ENCODE measurements at places on chromosomes 16 and 17. TPM values are rescaled to one million over a fixed set of nuclear protein-coding genes. Genes with fewer than 3 reads are reported as not detected.

DNA sequence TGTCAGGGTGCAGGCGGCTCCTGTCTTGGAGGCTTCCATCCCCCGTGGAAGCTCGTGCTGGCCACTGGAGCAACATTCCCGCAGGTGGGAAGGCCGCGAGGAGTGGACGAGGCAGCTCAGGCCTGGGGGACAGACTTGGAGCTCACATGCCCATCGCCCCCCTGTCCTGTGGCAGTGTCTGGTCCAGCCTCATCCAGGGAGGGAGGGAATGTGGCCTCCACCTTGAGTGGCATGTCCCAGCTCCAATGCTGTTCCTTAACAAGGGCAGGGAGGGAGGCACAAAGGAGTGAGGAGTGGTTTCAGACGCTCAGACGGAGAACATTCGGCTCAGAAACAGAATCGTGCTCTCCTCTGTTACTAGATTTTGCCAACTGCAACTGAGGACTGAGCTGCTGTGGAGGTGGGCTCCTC lies 159.4 kb upstream of the CHMP6 start:
- peaks cover 33% of the 10 kb centered on the region for H3K4me1 ChIP-seq
- peaks cover 14% of the 10 kb centered on the region for H3K36me3 ChIP-seq
- H3K4me3 ChIP-seq, result peak overlapping the region; percentile 68
- H3K27me3 ChIP-seq, result no peaks in the 10 kb centered on the region

CRHR1 gene
- total RNA-seq, result not detected

MKS1 gene
- total RNA-seq, result 23.0 TPM

GRCh38 chr16:70438585-70438968 lies 323 bp downstream of the ST3GAL2 start:
- no peak for DNase-seq
- H3K36me3 ChIP-seq, result peaks cover 7% of the 10 kb centered on the region
- H3K4me3 ChIP-seq, result peak overlapping the region; percentile 95
- H3K27ac ChIP-seq, result peak overlapping the region; percentile 93
- no peaks in the 10 kb centered on the region for H3K27me3 ChIP-seq

SETD1A gene
- 33.4 TPM for total RNA-seq

CACNG4 gene
- not detected for total RNA-seq

BAIAP3 gene
- total RNA-seq, result 27.4 TPM

PRR15L gene
- total RNA-seq, result not detected

DNA sequence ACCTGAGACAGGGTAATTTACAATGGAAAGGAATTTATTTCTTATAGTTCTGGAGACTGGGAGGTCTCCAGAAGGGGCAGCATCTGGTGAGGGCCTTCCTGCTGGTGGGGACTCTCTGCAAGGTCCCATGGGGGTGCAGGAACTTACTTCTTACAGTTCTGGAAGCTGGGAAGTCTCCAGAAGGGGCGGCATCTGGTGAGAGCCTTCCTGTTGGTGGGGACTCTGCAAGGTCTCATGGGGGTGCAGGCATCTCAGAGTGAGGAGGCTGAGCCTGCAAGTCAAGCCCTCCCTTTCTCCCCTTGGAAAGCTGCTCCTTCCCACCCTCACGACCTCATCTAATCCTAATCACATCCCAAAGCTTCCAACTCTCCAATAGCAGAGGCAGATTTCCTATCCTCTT lies 157.4 kb downstream of the FOXL1 start:
- no peak overlapping the region for H3K27ac ChIP-seq
- H3K4me1 ChIP-seq, result peaks cover 4% of the 10 kb centered on the region
- H3K27me3 ChIP-seq, result peaks cover 57% of the 10 kb centered on the region

GRCh38 chr16:10851512-10851911 lies 25.5 kb upstream of the CIITA start:
- no peak overlapping the region for H3K4me3 ChIP-seq
- no peak for DNase-seq
- no peak overlapping the region for H3K27ac ChIP-seq
- peaks cover 10% of the 10 kb centered on the region for H3K4me1 ChIP-seq
- H3K36me3 ChIP-seq, result no peaks in the 10 kb centered on the region

TSPOAP1 gene
- 70.6 TPM for total RNA-seq

DNA sequence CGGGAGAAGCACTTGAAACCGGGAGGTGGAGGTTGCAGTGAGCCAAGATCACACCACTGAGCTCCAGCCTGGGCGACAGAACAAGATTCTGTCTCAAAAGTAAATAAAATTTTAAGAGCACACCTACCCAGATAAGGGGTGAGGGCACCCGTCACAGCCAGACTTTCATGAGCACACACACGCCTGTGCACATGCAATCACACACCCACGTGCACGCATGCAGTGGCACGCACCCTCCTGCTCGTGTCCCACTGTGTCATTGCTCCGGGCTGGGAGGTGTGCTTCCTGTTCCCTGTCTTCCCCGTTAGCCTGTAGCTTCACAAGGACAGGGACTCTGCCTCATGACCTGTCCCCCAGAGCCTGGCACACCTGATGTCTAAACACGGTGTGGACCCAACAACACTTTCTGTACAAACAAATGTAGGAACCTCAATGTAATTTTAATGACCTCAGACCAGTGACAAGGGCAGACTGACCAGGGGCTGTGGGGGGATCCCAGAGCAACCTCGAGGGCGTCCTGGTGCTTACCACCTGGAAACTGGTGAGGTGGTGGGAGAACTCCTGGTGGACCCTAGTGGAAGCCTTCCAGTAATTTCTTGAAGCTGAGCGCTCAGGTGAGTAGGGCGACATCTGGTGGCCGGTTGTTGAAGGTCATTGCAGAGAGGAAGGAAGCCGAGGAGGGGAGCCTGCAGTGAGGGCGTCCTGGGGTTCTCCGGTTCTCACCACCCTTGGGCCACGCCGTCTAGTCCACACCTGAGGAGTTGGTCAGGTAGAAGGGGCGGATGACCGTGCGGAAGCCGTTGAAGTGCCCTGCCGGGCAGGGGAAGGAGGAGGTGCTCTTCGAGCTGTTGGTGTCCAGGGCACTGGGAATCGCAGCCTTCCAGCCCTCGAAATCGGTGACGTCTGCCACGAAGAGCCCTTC lies 8.6 kb downstream of the LGALS3BP start:
- H3K27me3 ChIP-seq, result no peaks in the 10 kb centered on the region
- H3K27ac ChIP-seq, result peak overlapping the region; percentile 50
- H3K4me3 ChIP-seq, result no peak overlapping the region
- peaks cover 5% of the 10 kb centered on the region for H3K4me1 ChIP-seq

TP53TG3 gene
- total RNA-seq, result not detected

CD300H gene
- not detected for total RNA-seq

GRCh38 chr17:66678827-66679226 lies 156.1 kb upstream of the CACNG5 start:
- H3K27me3 ChIP-seq, result no peaks in the 10 kb centered on the region
- no peak for DNase-seq
- H3K36me3 ChIP-seq, result peaks cover 22% of the 10 kb centered on the region

- DNase-seq, result no peak
- H3K27me3 ChIP-seq, result no peaks in the 10 kb centered on the region
- no peak overlapping the region for H3K4me3 ChIP-seq
- H3K36me3 ChIP-seq, result no peaks in the 10 kb centered on the region
- no peaks in the 10 kb centered on the region for H3K4me1 ChIP-seq
- H3K27ac ChIP-seq, result no peak overlapping the region
These were observed 443.4 kb upstream of the SOX9 start for GRCh38 chr17:71677439-71677838.

FBXO31 gene
- total RNA-seq, result 36.6 TPM

ZP2 gene
- not detected for total RNA-seq

ZNF19 gene
- 5.3 TPM for total RNA-seq

WIPF2 gene
- 27.7 TPM for total RNA-seq

- no peaks in the 10 kb centered on the region for H3K4me1 ChIP-seq
- H3K27ac ChIP-seq, result no peak overlapping the region
- H3K36me3 ChIP-seq, result no peaks in the 10 kb centered on the region
- DNase-seq, result no peak
These were observed 27.7 kb upstream of the BCO1 start for GRCh38 chr16:81210807-81211206.

DNA sequence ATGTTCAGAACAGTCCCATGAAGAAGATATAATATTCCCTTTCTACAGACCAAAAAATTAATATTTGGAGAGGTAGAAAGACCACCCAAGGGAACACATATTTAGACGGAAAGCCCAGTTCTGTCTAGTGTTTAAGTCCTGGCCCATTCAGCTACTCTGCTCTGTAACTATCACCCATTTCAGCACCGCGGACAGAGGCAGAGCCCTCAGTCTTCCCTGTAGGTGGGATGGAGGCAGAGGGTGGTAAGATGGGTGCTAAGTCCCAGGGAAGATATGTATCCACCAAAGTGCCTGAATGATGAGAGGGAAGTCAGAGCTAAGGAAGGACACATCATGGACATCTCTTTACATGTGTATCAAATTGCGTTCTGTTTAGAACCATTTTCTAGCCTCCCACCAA lies 27.8 kb upstream of the C16orf78 start:
- no peaks in the 10 kb centered on the region for H3K4me1 ChIP-seq
- H3K4me3 ChIP-seq, result no peak overlapping the region
- DNase-seq, result no peak
- no peaks in the 10 kb centered on the region for H3K27me3 ChIP-seq

TRPV3 gene
- 0.69 TPM for total RNA-seq

CACNG1 gene
- not detected for total RNA-seq

DNA sequence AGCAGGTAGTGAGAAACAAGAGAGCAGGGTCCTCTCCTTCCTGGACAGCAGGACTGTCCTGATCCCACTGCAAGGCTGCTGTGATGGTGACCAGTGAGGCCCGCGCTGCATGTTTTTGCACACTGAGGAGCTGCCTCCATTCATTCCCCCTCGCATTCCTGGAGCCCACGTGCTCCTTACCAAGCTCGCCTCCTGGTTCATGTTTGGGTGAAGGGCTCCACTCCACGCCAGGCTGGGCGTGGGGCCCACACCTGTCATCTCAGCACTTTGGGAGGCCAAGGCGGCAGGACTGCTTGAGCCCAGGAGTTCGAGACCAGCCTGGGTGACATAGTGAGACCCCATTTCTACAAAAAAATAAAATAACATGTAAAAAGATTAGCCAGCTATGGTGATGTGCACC lies 15.4 kb upstream of the FASN start:
- no peak overlapping the region for H3K4me3 ChIP-seq
- no peak for DNase-seq
- H3K4me1 ChIP-seq, result peaks cover 4% of the 10 kb centered on the region
- peaks cover 2% of the 10 kb centered on the region for H3K36me3 ChIP-seq
- no peak overlapping the region for H3K27ac ChIP-seq

CACNA1G gene
- total RNA-seq, result 0.11 TPM

- peaks cover 5% of the 10 kb centered on the region for H3K27me3 ChIP-seq
- H3K4me1 ChIP-seq, result no peaks in the 10 kb centered on the region
- H3K4me3 ChIP-seq, result peak overlapping the region; percentile 57
- H3K27ac ChIP-seq, result peak overlapping the region; percentile 8
- no peaks in the 10 kb centered on the region for H3K36me3 ChIP-seq
These were observed 48.5 kb upstream of the HELZ start for GRCh38 chr17:67293251-67294203.

MPV17L gene
- not detected for total RNA-seq

CEP295NL gene
- 0.23 TPM for total RNA-seq

DNA sequence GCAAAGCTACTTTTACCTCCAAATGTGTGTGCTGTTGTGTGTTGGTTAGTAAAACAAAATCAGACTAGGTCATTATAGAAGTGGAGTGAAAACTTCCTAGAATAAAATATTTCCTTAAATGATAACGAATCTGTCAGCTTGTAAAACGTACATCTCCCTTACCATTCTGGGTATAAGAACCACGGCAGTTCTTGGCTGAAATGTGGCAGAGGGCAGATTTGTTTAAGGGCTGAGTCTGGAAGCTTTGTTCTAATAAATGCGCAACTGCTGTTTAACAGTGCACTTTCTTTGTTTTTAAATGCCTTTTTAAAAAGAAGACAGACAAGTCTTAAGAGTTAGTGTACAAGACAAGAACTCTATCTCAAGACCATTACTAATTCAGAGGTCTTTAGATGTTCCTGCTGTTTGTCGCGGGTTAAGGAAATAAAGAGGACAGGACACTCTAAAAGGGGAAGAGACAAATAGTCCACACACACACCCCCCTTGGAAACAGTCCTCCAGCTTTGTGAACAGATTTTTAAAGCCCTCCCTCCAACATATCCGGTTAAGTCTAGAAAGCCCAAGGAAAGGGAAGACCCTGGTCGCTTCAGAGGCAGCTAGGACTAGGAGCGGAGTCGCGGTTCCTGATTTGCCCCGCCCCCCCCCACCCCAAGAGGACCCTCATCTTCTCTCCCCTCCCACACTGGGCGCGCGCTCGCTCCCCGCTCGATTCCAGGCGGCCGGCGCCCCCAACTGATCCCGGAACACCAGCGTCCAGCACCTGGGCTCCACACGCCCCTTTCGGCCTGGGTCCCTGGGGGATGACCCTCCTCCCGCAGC lies 658 bp downstream of the SYNRG start:
- peaks cover 25% of the 10 kb centered on the region for H3K36me3 ChIP-seq
- no peaks in the 10 kb centered on the region for H3K27me3 ChIP-seq
- peak overlapping the region; percentile 88 for H3K4me3 ChIP-seq
- no peak for DNase-seq

Measured in activated naive CD8-positive, alpha-beta T cell treated with anti-CD3 and anti-CD28 coated beads, Interleukin-2, amount 10 ng/mL, durations not matched to agents 7 days and 5 days (primary cell).